ENCODE measurements at places on chromosomes 13 and 19.

DNA sequence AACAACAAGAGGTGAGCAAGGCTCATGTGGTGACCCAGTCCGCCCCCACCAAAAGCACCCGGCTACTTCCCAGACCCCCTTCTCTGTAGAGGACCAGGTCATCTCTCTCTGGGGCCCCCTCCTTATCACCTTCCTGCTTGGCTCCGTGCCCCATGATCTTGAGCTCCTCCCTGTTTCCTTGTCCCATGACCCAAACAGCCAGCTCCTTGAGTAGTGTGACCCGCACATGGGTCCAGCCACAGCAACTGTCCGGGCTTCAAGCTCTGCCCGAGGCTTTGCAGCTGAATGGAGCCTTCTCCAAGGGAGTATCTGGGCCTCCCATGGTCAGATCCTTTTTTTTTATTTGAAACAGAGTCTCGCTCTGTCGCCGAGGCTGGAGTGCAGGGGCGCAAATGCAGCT, 61.8 kb downstream of the MYO9B start:
- DNase-seq: no peak

GRCh38 chr13:48165063-48165462, 67.9 kb upstream of the ITM2B start:
- no peak for DNase-seq

DNA sequence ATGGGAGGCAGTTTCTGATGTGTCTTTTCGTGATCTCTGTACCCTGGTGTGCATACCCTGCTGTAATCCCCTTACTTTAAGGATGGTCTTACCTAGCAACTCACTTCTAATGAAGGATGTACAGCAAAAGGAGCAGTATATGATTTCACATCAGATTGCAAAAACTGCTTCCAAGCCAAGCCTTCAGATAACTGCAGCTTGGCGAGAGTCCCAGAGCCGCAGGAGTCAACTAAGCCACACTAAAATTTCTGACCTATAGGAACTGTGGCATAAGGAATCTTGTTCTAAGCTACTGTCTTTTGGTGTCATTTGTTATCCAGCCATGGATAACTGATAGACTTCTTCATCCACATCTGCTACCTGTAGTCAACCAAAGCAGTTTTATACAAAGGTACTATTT, 496.7 kb downstream of the GPC6 start:
- no peak for DNase-seq

- DNase-seq: no peak
These were observed at the start of gene WTIP for GRCh38 chr19:34480971-34481841. Gene WTIP, plus strand, starts transcription at chr19:34481758. Its CDS starts 217 bp downstream, at chr19:34481975.

DNA sequence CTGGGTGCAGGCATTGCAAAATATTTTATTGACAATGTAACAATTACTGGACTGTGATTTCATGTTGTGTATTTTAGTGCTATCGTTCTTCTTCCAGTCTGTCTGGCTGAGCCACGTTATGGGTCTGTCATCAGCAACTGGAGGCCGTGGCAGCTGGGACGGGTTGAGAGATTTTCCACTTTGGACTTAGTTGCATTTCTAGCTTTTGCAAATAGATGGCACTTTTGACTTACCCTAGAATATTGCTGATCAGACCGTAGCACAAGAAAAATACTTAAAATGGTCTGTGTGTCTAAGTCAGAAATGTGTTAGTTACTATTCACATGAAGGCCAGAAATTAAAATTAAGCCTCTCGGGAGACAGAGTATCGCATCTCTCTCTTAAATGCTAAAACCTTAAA, 211.1 kb downstream of the TEX29 start:
- DNase-seq: no peak

DNA sequence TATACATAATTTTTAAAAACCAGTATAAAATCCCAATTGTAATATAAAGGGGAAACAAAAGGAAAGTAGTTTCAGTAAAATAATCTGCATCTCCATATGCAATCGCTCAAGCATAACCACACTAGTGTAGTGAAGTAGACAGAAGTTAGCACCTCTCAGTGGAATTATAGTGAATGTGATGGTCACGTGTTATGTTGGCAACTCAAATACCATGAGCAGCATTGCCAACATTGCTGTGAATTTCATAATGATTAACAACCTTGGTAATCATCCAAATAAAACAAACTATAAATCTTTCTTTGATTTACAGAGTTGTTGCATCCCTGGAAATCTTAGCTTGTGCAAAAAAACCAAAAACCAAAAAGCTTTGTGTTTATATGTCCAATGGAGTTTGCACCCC, 77.3 kb upstream of the SIAH3 start:
- DNase-seq: no peak

GRCh38 chr13:49395878-49396380, 47.9 kb downstream of the CAB39L start:
- DNase-seq: no peak

DNA sequence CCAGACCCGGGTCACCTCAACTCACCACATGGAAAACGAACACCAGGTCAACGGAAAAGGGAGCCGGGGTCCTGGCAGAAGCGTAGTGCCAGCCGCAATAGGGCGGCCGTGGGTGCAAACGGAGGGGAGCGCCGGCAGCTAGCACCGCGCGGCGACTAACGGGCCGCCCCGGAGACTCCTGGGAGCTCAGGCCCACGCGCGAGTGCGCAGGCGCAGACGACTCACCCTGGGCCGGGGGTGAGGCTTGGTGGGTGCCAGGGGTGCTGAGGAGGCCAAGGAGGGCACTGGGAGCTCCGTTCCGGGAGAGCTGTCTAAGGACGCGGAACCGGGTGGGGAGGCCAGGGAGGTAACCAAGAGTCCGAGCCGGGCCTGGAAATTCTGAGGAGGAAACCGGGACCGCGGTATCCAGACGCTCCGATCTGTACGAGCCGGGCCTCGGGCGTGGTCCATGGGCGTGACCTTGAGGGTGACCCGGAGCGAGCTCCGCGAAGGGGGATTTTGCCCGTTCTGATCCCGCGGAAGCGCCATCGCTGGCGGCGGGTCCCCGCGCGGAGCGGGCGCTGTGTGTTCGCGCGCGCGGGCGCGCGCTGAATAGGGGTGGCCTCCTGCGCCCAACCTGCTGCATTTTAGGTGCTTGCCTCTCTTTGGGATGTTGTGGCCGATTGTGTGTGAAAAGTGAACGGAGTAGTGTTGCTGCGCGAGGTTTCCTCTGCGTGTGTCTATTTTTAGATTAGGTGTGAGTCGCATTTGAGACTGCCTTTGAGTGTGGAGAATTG, at the start of gene ZNF382:
Gene ZNF382 (plus strand): TSS at position 213 of the 776 bp plus-strand sequence. CDS start 4,602 bp downstream, outside the sequence.
- DNase-seq: peak; percentile 73

- no peak for DNase-seq
These were observed 385.7 kb downstream of the DCT start for GRCh38 chr13:94093652-94094315.

DNA sequence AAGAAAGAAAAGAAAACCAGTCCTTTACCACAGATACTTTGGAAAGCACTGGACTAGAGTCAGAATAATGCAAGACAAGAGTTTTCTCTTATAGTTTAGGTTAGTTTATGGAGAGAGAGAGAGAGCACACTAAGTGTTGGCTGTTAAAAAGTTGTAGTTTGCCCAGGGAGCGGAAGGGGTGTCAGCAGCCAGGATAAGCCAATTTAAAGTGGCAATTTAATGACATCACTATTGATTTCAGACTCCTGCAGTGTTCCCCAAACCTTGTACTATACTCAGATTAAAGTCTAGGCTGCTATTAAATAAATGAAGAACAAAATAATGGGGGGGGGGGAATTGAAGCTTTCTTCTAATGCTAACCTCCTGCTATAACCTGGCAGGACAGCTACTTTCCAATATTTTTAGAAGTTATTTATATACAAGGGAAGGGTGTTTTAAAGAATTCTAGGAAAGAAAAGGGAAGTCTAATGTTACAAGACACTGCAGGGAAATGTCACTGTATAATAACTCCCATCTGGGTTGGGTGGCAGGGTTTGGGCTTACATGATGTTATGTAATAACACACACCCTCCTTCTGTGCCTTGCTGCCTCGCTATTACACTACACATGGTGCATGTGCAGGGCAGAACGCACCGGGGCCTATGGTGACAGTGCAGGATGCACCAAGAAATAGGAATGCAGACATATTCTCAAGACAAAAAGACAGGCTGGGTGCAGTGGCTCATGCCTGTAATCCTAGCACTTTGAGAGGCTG, 19.9 kb downstream of the TPT1 start:
- DNase-seq: no peak

DNA sequence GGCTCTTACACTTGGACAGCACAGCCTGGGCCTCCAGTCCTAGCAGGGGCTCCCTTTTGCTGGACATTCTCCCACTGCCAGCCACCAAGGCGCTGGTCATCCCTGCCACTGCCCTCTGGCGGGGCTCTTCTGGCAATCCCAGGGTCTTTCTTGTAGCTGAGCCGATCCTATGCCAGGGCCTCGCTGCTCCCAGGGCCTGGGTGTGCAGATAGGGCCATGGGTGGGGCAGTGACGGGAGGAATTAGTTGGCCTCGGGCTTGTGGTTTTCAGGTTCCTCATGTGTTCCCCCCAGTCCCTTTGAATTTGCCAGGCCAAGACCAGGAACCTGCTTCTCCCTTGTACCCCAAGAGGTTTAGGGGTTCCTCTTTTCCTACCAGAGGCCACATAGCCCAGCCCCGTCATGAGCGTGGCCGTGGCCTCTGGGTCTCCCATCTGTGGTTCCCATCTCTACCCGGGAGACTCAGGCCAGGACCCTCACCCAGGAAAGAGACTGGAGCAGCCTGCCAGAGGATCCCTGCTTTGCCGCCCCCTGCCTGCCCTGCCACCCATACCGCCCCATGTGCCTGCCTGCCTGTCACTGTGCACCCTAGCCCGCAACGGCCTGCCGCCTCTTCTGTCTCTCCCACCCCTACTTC, 26.2 kb downstream of the TMED1 start:
- DNase-seq: no peak

DNA sequence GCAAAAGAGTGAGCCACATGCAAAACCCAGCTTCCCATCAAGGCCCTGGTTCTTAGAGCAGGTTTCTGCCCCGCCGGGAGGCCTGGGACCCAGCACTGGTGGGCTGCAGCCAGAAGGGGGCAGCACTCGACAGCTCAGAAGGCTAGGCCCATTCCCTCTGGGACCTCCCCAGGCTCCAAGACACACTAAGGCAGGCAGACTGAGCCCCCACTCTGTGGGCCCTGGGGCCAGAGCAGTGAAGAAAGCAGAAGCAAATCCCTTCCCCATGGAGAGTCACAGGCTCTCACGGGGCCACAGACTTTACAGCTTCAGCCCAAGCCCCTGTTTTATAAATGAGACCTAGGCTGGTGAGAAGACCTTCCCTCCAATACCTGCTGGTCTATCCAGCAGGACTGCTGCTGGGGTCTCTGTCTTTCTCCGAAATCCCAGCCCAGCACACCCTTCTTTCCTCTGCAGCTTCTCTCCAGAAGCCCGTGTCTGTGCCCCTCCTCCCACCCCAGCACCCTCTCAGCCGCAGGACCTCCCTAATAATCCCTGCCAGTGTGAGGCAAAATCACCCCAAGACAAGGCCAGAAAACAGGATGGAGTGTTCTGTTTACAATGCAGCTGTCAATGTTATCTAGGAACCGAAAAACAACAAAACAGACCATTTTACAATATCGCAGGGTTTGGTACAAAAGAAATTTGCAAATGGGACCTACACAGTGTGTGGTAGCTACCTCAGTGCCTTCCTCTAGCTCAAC, 109.3 kb downstream of the ABCC4 start:
- DNase-seq: peak; percentile 21

- no peak for DNase-seq
These were observed 21.0 kb upstream of the FBL start for GRCh38 chr19:39867133-39867532.

GRCh38 chr13:113730831-113731191, 28.2 kb upstream of the TMEM255B start:
- no peak for DNase-seq

GRCh38 chr13:112456138-112457056, 80.2 kb downstream of the SPACA7 start:
- DNase-seq: no peak

DNA sequence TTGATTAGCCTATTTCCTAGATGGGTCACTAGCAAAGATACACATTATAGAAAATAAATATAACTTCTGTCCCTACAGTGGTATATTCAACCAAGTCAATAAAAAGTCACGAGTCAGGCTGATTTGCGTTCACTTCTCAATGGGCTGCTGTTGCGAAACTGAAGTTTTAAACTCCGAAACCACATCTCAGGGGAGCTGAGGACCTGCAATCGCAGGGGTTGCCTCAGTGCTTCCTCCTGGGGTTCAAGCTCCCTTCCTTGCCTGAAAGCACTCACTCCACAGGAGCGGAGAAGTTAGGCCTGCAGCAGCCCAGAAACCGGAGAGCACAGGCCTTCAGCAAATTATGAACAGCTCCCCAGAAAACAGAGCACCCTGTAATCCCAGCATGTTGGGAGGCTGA, 39.6 kb downstream of the RAB20 start:
- DNase-seq: no peak

GRCh38 chr13:50161052-50161451, 145.8 kb downstream of the KCNRG start:
- no peak for DNase-seq

DNA sequence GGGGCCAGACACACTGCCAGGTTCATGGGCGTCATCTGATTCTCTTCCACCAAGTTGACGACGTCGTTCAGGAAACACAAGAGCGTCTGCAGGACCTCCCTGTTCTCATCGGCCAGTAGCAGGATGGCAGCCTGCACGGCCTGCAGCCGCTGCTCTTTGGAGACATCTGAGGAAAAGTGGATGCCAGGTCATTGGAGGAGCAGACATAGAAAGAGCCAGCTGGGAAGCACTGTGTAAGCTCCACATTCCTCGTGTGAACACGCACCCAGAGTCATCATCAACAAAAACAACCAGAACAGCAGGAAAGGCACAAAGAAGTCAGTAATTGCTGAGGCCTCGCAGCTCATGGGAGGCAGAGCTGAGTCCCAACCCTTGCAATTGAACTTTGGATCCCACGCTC, 96.5 kb downstream of the KL start:
- DNase-seq: no peak

DNA sequence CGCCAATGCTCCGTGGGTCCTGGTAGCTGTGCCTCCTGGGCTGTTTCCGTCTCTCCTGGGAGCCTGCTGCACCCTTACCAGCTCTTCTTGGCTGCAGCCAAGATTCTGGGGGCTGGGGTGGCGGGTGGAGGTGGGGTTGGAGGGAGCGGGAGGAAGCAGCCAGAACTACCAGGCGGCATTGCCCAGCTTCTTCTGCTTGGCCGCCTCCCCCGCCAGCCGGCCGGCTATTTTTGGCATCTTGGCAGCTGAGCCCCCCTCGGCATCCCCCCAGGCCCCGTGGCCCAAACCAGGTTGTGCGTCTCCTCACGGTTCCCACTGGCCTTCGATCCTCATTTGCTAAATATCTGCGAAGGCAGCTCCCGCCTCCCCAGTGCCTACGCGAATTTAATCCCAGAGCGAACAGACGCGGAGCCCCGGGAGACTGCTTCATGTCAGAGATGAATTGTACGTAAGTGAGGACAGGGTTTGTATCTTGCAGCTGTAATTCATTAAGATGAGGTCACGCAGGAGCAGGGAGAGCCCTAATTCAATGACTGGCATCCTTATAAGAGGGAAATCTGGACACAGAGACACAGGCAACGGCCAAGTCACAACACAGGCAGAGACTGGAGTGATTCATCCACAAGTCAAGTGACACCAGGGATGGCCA, 12.8 kb upstream of the PEAK3 start:
- no peak for DNase-seq

- DNase-seq: no peak
These were observed 193.8 kb downstream of the KATNAL1 start for GRCh38 chr13:30113551-30113950.
